ENCODE measurements at places on chromosomes 5 and 9.

DNA sequence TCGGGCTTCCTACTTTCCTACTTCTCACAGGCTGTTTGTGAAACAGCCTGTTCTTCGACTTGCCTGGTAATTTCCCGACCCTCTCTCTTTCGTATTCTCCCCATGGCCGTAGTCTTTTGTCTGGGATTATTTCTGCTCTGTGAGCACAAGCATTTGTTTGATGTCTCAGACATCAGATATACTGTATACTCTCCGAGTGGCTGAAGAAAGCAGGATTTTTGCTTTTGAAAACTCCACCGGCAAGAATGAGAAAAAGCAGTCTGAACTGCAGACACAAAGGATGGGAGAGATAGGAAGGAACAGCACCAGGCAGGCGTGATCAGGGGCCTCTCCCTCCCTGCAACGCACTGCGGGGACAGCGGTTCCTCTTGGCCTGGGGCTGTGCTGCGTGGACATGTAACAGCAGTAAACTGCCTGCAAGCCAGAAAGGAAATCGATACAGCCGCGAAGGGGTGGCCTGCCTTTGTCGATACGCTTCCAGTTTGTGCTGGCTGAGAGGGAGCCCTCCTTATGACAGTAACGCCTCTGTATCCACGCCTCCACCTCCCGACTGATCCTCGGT, 313.9 kb upstream of the TLE4 start:
- no peak for DNase-seq

DNA sequence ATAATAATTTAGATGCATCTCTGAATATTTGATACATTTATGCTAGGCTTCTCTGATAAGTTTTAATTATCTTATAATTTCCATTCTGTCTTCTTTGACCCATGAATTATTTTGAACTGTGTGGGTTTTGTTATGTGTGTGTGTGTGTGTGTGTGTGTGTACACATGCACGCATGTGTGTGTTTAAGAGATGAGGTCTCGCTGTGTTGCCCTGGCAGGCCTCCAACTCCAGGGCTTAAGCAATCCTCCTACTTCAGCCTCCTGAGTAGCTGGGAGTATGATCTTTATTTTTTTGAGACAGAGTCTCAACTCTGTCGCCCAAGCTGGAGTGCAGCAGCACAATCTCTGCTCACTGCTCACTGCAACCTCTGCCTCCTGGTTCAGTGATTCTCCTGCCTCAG, 75.4 kb downstream of the NDUFAF2 start:
- no peak for DNase-seq

DNA sequence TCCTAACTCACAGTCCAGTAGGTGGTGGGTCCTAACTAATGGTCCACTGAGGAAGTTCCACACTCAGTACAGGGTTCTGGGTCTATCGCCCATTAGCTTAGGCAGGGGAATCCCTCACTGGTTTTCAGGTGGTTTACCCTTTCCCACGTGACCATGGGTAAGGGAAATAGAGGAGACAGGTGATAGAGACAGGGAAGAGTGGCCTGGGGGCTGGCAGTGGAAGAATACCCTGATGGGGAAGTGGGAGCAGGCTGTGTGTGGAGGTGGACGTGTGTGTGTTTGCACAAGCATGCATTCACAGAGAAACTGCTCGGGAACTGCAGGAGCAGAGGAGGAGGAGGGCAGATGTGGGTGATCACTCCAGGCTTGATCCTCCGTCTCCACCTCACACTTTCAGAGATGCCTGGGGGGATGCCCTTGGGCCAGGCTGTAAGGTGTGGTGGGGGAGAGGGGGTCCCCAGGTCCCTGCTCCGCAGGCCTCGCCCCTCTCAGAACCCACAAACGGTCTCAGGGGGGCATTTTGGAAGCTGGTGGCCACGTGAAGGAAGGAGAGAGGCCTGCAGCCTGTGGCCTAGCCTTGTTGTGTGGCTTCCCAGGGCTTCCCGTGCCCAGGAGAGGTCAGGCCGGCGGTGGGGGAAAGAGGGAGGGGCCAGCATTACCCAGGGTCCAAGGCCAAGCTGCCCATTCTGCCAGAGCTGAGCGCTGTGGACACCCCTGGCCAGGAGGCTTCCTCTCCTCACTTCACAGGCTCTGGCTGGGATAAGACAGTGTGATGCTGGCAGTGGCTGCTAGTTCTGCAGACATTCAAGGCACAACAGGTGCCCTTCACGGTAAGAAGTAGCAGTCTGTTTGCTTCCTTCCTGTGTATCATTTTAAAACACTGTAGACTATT, 80.0 kb downstream of the OTULIN start:
- DNase-seq, result no peak

DNA sequence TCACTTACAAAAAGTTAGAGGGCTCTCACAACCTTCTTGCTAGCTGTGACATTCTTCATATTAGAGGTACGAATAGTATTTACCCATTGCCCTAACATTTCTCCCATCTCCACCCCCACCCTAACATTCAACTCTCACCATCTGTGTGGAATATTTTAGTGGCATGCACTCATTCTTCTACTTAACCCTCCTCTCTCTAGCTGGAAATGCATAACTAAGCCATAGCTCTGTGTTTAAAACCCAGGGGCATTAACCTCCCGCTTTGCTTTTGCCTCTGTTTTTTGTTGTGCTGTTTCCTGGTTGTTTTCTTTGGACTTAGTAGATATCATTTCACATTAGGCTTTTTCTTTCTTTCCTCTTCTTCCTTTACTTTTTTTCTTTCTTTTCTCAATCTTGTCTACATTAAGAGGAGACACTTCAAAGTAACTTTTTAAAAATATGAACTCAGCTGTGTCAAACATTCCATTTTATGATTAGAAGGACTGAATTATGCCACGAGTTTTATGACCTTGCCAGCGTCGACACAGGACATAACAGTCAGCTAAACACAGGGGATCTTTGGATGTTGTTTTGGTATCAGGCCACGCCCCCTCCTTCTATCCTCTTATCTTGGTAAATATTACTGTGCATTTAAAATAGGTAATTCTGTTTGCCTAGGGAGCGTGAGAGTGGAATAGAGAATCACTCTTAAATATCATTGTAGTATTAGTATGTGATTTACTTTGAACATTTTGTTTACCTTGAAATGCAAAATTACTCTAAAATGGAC, 236.0 kb downstream of the CD180 start:
- no peak for DNase-seq

- no peak for DNase-seq
Measured at GRCh38 chr5:138870611-138871010, 4.5 kb downstream of the LRRTM2 start.

DNA sequence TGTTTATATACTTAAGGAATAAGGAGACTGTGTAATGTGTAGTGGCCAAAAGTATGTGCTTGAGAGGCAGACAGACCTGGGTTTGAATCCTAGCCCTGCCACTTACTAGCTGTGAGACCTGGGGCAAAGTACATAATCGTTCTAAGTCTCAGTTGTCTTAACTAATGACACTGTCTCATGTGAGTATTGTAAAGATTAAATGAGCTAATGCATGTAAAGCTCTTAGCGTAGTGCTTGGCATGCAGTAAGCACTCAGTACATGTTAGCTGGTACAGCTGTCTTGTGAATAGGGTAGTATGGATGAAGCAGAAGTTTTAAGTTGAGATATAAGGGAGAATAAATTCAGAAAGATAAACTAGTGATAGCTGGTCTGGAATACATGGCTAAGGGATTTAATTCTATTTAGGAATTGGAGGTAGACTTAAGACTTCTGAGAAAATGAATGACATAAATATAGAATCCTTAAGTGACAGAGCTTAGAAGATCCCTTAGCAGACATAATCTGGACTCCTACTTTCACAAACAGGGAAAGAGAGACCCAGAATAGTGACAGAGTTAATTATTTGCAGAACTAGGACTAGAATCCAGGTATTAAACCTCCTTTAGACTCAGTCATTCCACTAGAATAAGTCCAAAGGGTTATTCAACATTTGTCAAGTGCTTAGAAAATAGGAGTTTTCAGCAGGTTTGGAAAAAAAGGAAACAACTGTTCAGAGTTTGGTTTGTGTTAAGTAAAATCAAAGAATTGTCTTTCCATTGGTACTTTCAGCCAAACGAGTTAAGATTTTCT, 13.1 kb downstream of the GPR21 start:
- DNase-seq, result no peak

DNA sequence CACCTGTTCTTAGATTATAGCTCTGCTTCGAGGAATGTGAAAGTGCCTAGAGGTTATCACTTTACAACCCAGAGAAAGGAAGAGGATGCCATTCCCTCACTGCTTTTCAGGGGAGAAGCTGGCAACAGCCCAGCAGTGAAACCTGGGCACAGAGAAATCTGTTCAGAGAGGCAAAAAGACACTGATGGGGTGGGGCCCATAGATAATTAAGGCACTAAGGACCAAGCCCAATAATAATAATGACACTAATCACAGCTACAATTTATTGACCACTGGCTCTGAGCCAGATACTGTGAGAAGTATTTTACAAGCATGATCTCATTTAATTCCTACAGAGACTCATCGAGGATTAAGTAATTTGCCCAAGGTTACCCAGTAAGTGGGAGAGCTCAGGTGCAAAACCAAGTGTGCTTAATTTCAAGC, 168.3 kb downstream of the PIK3R1 start:
- DNase-seq, result no peak

- peak; percentile 81 for DNase-seq
Measured at GRCh38 chr5:76542887-76543690, 80.1 kb downstream of the F2RL2 start.

Measured in CD4-positive, alpha-beta memory T cell (primary cell).